ENCODE measurements at places on chromosomes 12 and 14.
A peak's percentile ranks its signal among the peaks of the same experiment; 100 is the strongest.

DNA sequence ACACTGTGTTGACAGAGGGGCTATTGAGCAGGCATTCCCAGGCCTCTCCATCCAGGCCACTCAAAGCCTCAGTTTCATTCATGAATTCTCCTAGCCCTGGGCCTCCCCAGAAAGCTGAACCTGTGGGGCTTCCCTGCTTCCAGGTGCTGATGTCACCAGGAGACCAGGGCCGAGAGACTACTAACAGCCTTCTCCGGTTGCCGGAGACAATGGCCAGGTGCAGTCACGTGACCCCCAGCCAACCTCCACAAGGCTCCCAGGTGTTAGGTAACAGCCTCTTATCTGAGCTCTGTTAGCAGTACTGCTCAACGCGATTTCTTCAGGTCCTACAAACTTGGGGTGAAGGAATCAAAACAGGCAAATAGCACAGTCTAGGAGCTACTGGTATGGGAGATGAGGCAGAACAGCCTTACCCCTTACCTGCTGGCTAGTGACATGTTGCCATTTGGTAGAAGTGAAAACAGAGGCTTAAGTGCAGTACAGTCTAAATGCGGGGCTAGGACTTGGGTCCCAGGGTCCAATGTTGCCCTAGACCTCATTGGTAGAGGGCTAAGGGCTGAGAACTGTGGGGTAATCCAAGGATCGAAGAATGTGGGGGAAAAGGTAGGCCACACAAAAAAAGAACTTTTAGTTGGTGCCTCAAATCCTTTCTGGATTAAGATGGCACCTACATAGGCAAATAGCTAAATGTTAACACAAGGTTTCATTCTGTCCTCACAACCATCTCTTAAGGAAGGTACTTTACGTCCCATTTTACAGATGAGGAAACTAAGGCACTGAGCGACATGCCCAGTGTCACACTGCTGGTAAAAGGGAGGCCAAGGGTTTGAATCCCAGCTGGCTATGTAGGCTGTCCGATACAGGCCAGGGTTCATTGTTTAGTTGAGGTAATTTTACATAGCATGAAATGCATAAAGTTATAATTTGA lies 3.8 kb downstream of the CCDC88C start:
- DNase-seq, result no peak

- DNase-seq, result peak; percentile 92
Observed at GRCh38 chr14:67819563-67820421, at the start of gene RAD51B. Gene RAD51B (plus strand): TSS chr14:67819779.

DNA sequence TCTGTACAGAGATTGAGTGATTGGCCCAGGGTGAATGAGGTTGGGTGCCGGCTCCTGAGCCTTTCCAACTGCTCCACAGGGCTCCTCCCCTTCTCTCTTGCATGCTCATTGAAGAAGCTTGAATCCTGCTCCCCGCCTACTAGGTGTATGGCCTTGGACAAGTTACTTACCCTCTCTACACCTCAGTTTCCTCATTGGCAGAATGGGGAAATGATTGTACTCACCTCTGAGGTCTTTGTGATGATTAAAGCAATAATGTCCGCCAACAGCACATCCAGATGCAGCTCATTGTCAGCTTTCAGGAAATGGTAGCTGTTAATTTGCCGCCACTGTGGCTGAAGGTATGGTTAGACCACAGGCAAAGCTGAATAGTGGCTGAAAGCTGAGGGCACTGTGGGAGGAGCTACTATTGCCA lies 174.1 kb downstream of the CRADD start:
- DNase-seq, result no peak

GRCh38 chr12:93591137-93591868 lies 18.8 kb downstream of the SOCS2 start:
- peak; percentile 76 for DNase-seq

- DNase-seq, result no peak
Observed at GRCh38 chr12:38391007-38391406, 74.4 kb downstream of the ALG10B start.

DNA sequence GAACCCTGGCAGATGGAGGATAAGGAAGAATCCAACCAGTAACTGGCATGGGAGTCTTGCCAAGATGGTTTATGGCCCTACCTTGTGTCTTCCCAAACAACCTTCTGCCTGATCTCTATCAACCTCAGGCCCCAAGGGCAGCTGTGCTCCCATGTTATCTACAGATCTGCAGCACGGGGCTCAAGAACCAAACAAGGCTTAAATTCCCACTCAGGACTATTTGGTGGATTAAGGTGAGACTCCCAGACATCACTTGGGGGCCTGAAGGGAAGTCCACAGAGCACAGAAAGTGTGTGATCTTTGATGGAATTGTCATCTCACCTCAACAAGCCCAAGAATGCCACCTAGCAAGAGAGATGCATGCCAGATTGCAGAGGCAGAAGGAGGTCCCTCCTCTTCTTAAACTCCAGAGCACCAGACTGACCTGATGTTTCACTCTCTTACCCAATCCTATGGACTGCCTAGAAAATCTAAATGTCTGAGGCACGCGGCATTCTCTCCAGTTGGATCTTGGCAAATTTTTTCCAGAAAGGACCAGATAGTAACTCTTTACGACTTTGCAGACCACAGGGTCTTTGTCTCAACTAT lies 759.5 kb upstream of the TBX3 start:
- DNase-seq, result no peak

GRCh38 chr14:60775296-60775695 lies 40.7 kb downstream of the MNAT1 start:
- DNase-seq, result no peak

DNA sequence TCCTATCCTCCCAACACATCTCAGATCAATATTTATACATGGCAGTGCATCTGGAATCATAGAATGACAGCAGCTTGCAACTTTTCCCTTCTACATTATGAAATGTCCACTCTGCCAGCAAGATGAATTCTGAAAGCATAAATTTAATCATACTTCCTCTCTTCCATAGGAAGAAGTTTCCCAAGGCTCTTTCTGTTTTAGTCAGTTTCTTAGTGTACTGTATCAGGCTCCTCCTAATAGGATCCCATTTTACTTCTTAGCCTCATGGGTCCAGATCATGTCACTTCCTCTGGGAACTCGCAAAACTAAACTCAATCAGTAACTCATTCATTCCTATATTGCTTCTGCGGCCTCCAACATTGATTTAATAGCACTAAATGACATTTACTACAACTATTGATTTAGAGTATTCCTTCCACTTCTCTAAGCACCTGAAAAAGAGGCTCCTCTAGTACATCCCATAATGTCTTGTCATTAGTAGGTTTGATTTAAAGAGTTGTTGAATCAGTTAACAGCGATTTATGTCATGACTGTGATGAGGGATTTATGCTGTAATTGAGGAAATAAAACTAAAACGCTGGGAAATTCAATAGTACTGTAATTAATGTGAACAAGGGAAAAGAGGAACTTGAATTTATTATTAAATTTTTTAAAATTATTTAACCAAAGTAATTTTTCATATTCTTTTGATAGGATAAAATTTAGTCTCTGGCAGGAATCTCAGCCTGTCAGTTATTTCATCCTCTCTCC lies 4.0 kb downstream of the CLEC1A start:
- no peak for DNase-seq

DNA sequence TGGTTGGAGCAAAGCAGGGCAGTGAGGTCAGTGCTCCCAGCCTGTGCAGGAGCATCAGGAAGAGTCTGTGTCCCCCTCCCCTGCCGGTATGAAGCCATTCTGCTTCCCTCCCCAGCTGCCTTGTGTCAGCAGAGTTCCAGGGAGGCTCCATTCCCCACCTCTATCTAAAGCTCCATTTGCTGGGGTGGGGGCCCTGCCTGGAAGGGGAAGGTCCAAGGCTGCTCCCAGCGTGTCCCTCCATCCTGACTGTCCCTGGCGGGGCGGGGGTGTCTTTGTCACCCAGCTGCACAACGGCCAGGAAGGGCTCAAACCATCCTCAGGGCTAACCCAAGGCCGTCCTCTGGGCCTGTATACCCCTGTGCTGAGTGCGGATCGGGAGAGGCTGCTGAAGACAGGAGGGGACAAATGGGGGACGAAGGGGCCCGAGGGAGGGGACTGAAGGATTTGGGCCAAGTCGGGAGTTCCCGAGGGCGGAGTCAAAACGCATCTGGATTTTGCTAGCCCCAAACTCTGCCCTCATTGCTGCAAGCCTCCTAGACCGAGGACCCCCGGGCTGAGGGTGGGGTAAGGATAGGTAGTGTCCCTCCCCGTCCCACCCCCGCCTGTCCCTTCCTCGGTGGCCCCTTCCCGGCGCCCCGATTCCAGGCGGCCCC lies 748 bp upstream of the ACVRL1 start:
- peak; percentile 76 for DNase-seq

DNA sequence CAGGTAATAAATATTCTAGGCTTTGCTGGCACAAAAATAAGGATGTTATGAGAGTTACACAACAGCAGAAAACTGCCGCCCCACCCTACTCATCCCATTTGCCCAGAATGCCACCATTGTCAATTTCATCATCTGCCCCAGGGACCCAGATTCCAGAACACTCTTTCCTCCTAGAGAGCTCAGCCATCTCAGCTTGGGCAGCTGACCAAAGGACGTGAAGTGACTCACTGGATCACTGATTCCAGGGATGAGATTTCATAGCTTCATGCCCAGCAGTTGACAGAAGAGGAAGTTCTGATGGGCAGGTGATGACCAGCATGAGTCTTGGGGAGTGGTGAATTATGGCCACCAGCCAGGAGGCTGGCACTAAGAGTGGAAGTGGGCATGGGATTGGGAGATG lies 450.3 kb downstream of the RMST start:
- DNase-seq, result no peak

- DNase-seq, result no peak
Observed at GRCh38 chr14:30420515-30420914, 138.4 kb upstream of the G2E3 start.

DNA sequence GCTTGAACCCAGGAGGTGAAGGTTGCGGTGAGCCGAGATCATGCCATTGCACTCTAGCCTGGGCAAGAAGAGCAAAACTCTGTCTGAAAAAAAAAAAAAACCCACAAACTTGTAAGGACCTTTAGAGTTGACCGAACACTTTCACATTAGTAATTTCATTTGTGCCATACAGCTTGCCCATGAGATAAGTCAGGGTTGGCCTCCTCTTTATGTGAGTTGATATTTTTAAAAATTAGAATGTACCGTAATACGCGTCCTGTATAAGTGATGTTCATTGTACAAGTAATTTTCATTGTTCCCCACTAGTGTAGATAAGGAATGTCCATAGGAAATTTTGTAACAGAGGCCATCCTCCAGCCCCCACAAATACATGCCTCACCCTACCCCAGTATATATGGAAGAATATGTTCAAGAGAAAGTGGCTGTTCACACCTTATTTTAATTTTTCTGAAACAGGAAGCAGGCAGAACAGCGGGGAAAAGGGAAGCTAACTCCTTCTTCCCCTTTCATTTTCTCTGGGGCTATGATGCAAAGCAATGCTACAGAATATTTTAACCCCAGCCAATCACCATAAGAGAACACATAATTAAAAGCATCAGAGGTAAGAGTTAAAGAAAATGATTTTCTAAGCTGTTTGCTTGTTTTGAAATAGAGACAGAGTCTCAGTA lies 31.9 kb upstream of the HIF1A start:
- DNase-seq, result no peak

GRCh38 chr12:6428326-6428725 lies 16.4 kb upstream of the CD27 start:
- DNase-seq, result no peak

- DNase-seq, result no peak
Observed at GRCh38 chr14:33952541-33952940, 1.7 kb upstream of the EGLN3 start.

DNA sequence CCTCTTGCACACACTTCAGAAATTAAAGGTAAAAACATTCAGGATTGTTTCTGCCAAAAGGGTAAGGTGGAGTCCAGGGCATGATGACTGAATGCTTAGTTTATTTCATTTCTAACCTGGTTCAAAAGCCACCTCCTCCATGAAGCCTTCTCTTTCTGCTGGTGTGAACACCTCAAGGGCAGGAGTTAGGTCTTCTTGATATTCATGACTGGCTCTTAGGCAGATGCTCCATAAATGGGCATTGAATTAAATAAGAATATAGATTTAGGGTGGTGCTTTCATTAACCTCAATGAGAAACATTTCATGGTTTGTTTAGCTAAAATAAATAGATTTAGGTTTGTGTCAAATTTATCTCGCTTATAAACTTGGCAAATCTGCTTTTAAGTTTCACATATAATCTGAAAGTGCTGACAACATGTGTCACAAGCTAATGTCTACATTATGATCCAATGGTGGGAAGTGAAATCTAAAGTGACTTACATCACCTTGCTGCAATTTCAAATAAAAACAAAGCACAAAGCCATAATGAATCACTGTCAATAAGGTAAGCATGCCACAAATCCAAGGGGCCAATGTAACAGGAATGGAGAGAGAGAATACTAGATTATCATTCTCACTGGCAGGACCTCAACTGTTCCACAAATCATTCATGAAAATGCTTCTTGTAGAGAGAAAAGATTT lies 72.7 kb upstream of the GRIP1 start:
- no peak for DNase-seq

All from right forelimb (tissue), 1 donor.